ENCODE measurements at places on chromosomes 2 and 18. TPM values are rescaled to one million over a fixed set of nuclear protein-coding genes. Genes with fewer than 3 reads are reported as not detected.

The IL1R1 gene
- 80.8 TPM for total RNA-seq

The CHRNG gene
- total RNA-seq, result not detected

The GKN2 gene
- total RNA-seq, result not detected

The TUBA4B gene
- total RNA-seq, result not detected

DNA sequence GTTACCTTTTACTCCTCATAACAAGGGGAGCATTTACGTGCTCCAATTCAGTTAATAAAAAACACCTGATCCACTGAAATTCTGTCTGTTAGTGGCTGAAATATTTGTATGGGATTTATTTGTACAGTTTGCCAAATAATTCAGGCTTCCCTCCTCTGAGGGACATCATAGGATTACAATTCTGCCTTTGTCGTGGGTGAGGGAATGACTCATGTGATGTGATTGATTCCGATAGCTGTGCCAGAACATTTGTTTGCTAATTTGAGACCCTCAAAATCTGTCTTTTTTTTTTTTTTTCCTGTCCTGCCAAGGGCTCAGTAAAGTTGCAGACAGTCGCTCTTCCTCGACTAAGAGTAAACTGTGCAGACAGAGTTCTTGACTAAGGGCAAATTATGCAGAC is 612.6 kb upstream of the CDH2 start:
- no peaks in the 10 kb centered on the region for H3K4me1 ChIP-seq
- H3K27me3 ChIP-seq, result no peaks in the 10 kb centered on the region
- no peak overlapping the region for H3K27ac ChIP-seq
- no peak for DNase-seq

DNA sequence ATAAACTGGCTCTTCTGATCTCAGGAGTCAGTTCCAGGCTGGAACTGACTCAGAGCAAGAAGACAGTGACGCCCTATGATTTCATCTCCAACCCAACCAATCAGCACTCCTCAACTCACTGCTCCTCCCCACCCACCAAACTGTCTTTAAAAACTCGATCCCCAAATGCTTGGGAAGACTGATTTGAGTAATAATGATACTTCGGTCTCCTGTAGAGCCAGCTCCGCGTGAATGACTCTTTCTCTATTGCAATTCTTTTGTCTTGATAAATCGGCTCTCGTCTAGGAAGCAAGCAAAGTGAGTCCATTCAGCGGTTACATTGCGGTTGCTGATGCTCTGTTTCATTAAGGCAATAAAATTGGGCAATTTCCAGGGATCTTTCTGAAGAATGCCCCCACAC is 1025.3 kb upstream of the CNTNAP5 start:
- no peaks in the 10 kb centered on the region for H3K4me1 ChIP-seq
- H3K36me3 ChIP-seq, result no peaks in the 10 kb centered on the region
- no peak overlapping the region for H3K4me3 ChIP-seq
- no peak for DNase-seq
- H3K27ac ChIP-seq, result no peak overlapping the region
- no peaks in the 10 kb centered on the region for H3K27me3 ChIP-seq

GRCh38 chr2:239290618-239291474 is 110.0 kb downstream of the HDAC4 start:
- H3K4me3 ChIP-seq, result no peak overlapping the region
- H3K4me1 ChIP-seq, result peaks cover 93% of the 10 kb centered on the region
- no peaks in the 10 kb centered on the region for H3K27me3 ChIP-seq
- no peaks in the 10 kb centered on the region for H3K36me3 ChIP-seq
- H3K27ac ChIP-seq, result no peak overlapping the region
- DNase-seq, result peak; percentile 73

DNA sequence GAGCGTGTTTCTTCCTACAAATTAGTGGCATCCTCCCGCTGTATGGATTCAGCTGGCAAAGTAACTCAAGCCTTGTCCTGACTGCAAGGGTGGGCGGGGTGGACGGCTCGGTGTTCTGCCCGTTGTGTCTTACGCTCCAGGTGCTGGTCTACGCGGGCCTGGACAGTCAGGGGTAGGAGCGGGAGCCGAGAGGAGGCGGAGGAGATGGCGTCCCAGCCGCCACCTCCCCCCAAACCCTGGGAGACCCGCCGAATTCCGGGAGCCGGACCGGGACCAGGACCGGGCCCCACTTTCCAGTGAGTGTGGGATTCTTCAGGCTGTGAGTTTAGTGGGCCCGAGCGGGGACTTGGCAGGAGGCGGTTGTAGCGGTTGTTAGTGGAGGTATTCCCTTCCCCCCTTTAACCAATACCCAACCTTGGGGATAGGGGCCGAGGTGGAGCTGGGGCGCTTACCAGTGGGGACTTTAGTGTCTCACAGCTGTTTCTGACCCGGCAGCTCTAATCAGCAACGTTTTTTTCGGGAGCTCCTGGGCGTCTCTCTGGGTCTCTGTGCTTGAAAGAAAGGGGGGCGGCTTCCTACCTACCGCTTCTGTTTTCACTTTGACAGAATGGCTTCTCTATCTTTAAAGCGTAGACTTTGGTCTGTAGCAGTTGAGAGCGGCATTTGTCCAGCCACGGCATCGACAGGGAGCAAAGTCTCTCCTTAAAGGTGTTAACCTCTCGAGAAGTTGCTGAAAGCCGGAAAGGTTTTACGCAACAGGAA is at the start of the genes PEX13 and PUS10:
Gene PEX13 (plus strand): TSS at position 165 of the 762 bp plus-strand sequence. CDS start 40 bp downstream, at position 205.
Gene PUS10 (minus strand): TSS at position 700 of the 762 bp plus-strand sequence. CDS start 6,365 bp downstream, outside the sequence.
- H3K4me3 ChIP-seq, result peak within 1 kb of the TSS; percentile 98
- H3K4me1 ChIP-seq, result peaks cover 46% of the 10 kb centered on the region
- peak within 1 kb of the TSS; percentile 86 for H3K27ac ChIP-seq
- peak; percentile 91 for DNase-seq
- no peaks in the 10 kb centered on the region for H3K36me3 ChIP-seq
- no peaks in the 10 kb centered on the region for H3K27me3 ChIP-seq

DNA sequence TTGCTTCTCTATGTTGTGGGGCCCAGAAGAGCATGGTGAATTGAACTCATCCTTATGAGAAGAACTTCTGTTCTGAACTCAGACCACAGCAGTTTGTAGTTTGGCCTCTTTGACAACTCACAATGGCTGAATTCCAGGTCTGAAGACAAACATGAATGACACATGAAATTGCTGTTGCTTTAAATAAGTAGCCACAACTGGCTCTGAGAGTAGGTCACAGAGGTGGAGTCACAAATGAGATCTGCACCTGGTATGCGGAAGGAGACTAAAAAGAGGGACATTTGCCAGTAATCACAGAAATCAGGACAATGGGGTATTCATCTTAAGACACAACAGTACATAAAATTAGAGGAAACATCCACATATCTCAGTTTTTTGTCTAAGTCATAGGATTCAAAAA is 290.3 kb upstream of the MMADHC start:
- no peak for DNase-seq
- H3K27me3 ChIP-seq, result no peaks in the 10 kb centered on the region
- H3K4me3 ChIP-seq, result no peak overlapping the region
- no peaks in the 10 kb centered on the region for H3K36me3 ChIP-seq

GRCh38 chr2:102126660-102127059 is 15.9 kb upstream of the IL1R1 start:
- H3K27me3 ChIP-seq, result no peaks in the 10 kb centered on the region
- no peak overlapping the region for H3K27ac ChIP-seq
- no peak overlapping the region for H3K4me3 ChIP-seq
- no peaks in the 10 kb centered on the region for H3K4me1 ChIP-seq

GRCh38 chr2:197128897-197129296 is 181.7 kb downstream of the ANKRD44 start:
- H3K27me3 ChIP-seq, result no peaks in the 10 kb centered on the region
- no peak for DNase-seq
- no peak overlapping the region for H3K4me3 ChIP-seq
- no peak overlapping the region for H3K27ac ChIP-seq

DNA sequence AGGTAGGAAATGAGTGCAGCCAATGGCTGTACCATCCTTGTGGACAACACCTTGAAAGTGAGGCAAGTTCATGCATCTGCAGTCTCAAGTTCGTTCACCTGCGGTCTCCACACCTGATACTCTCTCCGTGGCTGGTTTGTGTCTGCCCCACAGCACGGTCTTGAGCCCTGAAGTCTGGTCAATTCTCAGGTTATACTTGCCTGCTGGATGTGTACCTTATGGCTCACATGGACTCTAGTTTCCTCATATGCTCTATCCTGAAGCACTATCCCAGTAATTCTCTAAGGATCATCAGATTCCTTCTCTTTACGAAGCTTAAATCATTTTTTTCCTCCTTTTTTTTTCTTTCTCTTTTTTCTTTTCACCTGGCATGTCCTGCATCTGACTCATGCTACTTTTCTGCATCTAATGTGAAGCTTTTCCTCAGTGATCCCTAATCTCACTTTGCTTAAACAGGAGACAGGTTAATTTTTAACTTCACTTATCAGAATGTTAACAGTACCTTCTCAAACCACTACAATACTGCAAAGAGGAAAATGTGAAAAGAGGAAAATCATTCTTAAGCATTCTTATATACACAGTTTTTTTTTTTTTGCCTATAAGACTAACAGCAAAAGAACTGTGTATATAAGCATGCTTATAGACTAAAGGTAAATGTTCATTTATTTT is 511.2 kb downstream of the SOX11 start:
- no peaks in the 10 kb centered on the region for H3K27me3 ChIP-seq
- no peak for DNase-seq
- no peaks in the 10 kb centered on the region for H3K36me3 ChIP-seq
- no peak overlapping the region for H3K27ac ChIP-seq
- no peaks in the 10 kb centered on the region for H3K4me1 ChIP-seq

- H3K4me3 ChIP-seq, result no peak overlapping the region
- H3K27me3 ChIP-seq, result no peaks in the 10 kb centered on the region
- H3K36me3 ChIP-seq, result no peaks in the 10 kb centered on the region
- H3K27ac ChIP-seq, result no peak overlapping the region
- DNase-seq, result peak; percentile 47
Measured at GRCh38 chr2:128781585-128782385, 463.1 kb upstream of the HS6ST1 start.

DNA sequence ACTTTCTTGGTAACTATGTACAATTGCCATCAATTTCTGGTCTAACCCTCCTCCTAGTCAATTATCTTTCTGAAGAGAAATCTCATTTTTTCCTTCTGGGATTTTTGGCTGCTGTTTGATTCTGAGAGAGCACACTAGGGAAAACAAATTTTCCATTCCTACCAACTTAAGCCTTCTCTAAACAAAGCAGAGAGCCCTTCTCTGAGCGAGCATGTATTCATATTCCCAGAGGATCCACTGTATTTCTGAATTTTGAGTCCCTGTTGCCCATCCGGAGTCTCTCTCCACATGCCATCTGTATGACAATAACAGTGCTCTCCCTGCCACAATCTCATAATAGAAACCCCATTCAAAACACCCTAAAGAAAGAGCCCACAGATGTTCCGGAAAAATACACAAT is 78.5 kb downstream of the MAIP1 start:
- no peak overlapping the region for H3K4me3 ChIP-seq
- no peaks in the 10 kb centered on the region for H3K36me3 ChIP-seq
- H3K27ac ChIP-seq, result no peak overlapping the region
- H3K4me1 ChIP-seq, result no peaks in the 10 kb centered on the region

DNA sequence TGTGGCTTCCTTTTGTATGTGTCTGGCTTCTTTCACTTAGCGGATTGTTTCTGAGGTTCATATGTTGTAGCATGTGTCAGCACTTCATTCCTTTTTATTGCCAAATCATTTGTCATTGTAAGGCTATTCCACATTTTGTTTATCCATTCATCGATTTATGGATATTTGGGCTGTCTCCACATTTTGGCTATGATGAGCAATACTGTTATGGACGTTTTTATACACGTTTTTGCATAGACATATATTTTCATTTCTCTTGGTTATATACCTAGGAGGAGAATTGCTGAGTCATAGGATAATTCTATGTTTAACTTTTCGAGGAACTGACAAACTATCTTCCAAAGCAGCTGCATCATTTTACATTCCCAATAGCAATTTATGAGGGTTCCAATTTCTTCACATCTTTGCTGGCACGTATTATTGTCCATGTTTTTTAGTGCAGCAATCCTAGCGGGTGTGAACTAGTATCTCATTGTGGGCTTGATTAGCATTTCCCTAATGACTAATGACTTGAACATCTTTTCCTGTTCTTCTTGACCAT is 48.1 kb upstream of the TBC1D8 start:
- no peaks in the 10 kb centered on the region for H3K4me1 ChIP-seq
- H3K27ac ChIP-seq, result no peak overlapping the region
- no peak overlapping the region for H3K4me3 ChIP-seq
- no peak for DNase-seq
- no peaks in the 10 kb centered on the region for H3K36me3 ChIP-seq
- H3K27me3 ChIP-seq, result no peaks in the 10 kb centered on the region

GRCh38 chr2:174465327-174465726 is 21.5 kb downstream of the GPR155 start:
- no peak overlapping the region for H3K4me3 ChIP-seq
- H3K27me3 ChIP-seq, result no peaks in the 10 kb centered on the region
- no peak overlapping the region for H3K27ac ChIP-seq
- H3K36me3 ChIP-seq, result peaks cover 3% of the 10 kb centered on the region
- no peak for DNase-seq

DNA sequence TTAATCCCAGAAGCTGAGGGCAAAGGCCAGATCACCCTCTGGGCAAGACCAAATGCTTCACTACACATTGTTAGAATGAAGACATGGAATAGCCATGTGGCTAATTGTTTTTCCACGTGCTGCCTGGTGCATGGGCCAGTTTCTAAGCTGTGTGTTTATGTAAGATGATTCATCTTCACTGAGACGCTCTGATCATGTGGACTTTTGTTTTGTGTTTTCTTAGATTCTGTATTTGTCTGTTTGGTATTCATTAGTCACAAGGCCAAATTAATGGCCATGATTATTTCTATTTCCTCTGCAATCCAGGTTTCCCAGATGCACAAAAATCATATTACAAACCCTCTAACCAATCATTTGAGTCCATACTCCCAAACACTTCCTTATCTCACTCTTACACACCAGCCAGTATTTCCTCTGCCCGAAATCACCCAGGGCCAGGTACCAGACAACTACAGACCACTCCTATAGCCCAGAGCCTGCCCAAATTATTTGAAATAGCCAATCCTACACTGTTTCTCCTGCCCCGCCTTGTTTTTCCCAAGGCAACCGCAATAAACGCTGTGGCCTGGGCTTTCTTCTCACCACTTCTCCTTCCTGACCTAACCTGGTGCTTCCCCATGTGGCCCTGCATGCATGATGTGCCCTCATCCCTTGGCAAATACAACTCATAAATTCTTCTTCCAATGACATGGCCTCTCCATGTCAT is 94.2 kb upstream of the SP3 start:
- no peaks in the 10 kb centered on the region for H3K36me3 ChIP-seq
- no peak overlapping the region for H3K4me3 ChIP-seq
- H3K27me3 ChIP-seq, result no peaks in the 10 kb centered on the region
- no peak overlapping the region for H3K27ac ChIP-seq
- DNase-seq, result no peak

DNA sequence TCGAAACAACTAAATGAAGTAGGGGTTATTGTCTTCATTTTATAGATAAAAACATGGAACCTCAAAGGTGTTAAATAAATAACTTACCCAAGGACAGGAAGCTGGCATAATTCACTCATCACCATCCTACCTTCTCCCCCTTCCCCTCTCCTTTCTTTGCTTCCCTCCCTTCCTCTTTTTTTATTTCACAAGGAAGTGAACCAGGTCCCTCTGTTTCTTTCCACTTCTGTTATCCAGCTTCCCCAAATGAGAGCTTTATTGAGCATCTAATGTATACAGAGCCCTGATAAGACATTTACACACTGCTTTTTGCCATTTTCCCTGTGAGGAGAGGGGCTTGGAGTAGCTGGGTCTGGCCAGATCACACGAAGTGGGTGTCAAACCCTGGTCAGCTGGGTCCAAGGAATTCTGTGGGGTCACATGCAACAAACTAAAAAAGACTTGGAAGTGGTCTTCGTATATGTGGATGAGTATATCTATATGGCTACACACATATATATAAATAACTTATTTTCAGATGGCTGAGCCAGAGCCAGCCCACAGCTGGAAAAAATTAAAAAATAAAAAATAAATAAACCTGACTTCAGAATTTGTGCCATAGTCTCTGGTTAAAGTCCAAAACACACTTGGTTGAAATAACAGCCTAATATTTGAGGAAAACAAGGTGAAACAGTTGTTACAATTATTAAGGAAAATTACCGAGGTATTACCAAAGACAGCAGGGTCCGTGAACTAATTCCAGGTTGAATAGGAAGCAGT is 49.3 kb upstream of the FOSL2 start:
- no peak for DNase-seq
- H3K36me3 ChIP-seq, result peaks cover 14% of the 10 kb centered on the region
- no peak overlapping the region for H3K4me3 ChIP-seq

Data from spleen (tissue), 13 donors.